Left ventricle myocardium inferior (tissue), 1 donor: ENCODE measurements at places on chromosomes 13 and 19. TPM values are rescaled to one million over a fixed set of nuclear protein-coding genes. Genes with fewer than 3 reads are reported as not detected.

DNA sequence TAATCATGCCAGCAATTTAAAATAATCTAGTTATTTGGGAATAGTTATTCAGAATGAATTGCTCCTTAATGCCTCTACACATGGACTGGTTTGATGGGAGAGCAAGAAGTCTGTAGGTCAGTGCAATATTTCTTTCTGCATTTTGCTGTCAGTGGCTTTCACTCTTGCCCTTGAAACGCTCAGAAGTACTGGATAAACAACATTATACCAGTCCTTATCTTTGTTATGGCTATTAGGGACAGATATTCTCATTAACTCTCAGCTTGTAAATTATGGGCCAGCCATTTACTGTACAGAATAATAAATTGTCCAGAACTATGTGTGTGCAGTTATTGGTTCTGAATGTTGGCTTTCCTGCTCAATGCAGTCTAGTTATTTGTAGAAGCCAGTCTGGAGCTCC, 224.4 kb downstream of the OXGR1 start:
- H3K27ac ChIP-seq, result no peak overlapping the region
- H3K36me3 ChIP-seq, result no peaks in the 10 kb centered on the region
- no peaks in the 10 kb centered on the region for H3K4me1 ChIP-seq
- H3K4me3 ChIP-seq, result no peak overlapping the region

- no peaks in the 10 kb centered on the region for H3K27me3 ChIP-seq
- DNase-seq, result no peak
- H3K27ac ChIP-seq, result no peak overlapping the region
- no peak overlapping the region for H3K4me3 ChIP-seq
- H3K4me1 ChIP-seq, result no peaks in the 10 kb centered on the region
Observed at GRCh38 chr13:23715762-23716235, 145.6 kb downstream of the TNFRSF19 start.

SOHLH2 gene
- total RNA-seq, result not detected

INAFM1 gene
- 12.2 TPM for total RNA-seq

DNA sequence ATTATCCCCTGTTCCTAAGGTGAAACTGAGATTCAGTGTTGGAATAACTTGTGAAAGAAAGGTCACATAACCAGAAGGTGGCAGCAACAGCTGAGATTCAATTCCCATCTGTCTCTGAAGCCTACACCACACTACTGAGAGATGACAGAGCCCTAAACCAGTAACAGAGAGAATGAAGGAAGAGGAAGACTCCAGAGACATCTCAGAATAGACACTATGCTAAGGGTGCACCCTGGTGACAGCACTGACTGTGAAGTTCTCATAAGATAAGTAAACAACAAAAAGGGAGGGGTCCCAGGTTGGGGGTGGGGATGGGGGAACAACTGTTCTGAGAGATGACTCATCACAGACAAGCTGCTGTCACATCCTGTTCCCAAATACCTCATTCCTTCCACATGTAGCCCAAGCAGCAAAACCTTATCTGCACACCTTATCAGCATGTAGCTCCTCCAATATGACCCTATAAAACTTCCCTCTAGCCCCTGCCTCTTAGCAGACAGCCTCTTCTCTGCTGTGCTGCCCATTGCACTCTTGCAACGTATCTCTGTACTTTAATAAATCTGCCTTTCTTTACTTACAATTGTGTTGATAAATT, 46.5 kb downstream of the UTP14C start:
- no peaks in the 10 kb centered on the region for H3K4me1 ChIP-seq
- DNase-seq, result no peak
- no peak overlapping the region for H3K4me3 ChIP-seq
- no peaks in the 10 kb centered on the region for H3K27me3 ChIP-seq

KATNAL1 gene
- 46.9 TPM for total RNA-seq

GPR12 gene
- 0.14 TPM for total RNA-seq

THSD1 gene
- 4.2 TPM for total RNA-seq

SULT2B1 gene
- total RNA-seq, result 0.33 TPM

GRCh38 chr13:60617991-60618733, 221.1 kb downstream of the TDRD3 start:
- H3K4me3 ChIP-seq, result no peak overlapping the region
- H3K27ac ChIP-seq, result no peak overlapping the region
- no peak for DNase-seq
- no peaks in the 10 kb centered on the region for H3K36me3 ChIP-seq

TJP3 gene
- total RNA-seq, result not detected

- no peak overlapping the region for H3K4me3 ChIP-seq
- H3K36me3 ChIP-seq, result no peaks in the 10 kb centered on the region
- peak overlapping the region; percentile 52 for H3K27ac ChIP-seq
- H3K4me1 ChIP-seq, result peaks cover 11% of the 10 kb centered on the region
- DNase-seq, result no peak
Observed at GRCh38 chr13:43728421-43728820, 58.4 kb downstream of the ENOX1 start.

DNA sequence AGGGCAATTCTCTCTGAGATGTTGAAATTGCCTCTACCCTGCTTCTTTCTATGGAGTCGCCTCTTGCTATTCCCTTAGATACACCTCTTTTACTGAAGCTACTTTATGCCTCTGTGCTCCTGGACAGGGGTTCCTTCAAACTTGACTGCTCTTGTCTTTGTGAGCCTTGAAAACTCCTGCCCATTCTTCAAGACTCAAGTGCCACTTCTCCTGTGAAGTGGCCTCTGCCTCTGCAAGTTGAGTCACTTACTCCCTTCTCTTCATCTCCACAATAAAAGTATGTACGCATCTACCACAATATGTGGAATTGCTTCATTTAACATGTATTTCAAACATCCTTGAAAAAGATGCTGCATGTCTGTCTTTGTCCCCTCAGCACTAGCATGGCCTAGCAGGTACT, 66.0 kb upstream of the TPP2 start:
- H3K4me3 ChIP-seq, result no peak overlapping the region
- no peaks in the 10 kb centered on the region for H3K27me3 ChIP-seq
- no peaks in the 10 kb centered on the region for H3K36me3 ChIP-seq

- H3K4me3 ChIP-seq, result no peak overlapping the region
- H3K27me3 ChIP-seq, result no peaks in the 10 kb centered on the region
- no peaks in the 10 kb centered on the region for H3K36me3 ChIP-seq
- peaks cover 98% of the 10 kb centered on the region for H3K4me1 ChIP-seq
Observed at GRCh38 chr13:110280985-110281688, 25.8 kb downstream of the COL4A1 start.

GRCh38 chr19:16380943-16381755, 56.5 kb downstream of the KLF2 start:
- no peaks in the 10 kb centered on the region for H3K27me3 ChIP-seq
- H3K36me3 ChIP-seq, result peaks cover 49% of the 10 kb centered on the region
- peak overlapping the region; percentile 91 for H3K27ac ChIP-seq
- H3K4me3 ChIP-seq, result peak overlapping the region; percentile 26

DNA sequence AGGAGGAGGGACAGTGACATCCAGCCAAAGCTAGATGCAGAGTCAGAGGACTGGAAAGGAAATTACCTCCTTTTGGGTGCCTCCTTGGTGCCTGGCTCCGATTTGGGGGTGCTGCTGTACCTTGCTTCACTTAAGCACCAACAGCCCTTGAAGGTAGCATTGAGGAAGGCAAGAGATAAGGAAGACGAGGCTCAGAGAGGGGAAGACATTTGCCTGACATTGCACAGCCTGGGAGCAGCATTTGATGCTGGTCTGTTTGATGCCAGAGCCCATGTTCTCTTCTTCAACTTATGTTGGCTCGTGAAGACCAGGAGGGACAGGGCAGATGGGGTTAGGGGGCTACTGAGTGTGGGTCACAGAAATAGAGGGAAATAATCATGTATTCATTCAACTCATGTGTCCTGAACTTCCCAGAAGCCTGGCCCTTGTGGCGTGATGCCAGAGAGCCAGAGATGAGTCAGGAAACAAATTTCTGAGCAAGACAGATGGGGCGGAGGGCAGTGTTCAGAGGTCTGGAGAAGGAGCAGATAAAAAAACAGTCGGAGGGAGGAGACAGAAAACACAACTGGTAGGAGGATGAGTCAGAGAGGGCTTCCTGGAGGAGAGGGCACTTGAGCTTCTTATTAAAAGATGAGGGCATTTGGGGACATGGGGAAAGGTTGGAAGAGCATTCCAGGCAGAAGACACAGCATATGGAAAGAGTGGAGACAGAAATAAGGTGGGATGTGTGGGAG, 3.0 kb upstream of the C19orf81 start:
- no peaks in the 10 kb centered on the region for H3K4me1 ChIP-seq
- H3K36me3 ChIP-seq, result no peaks in the 10 kb centered on the region
- no peak for DNase-seq

- peak; percentile 34 for DNase-seq
- peaks cover 77% of the 10 kb centered on the region for H3K27me3 ChIP-seq
- H3K27ac ChIP-seq, result no peak overlapping the region
- no peaks in the 10 kb centered on the region for H3K36me3 ChIP-seq
- H3K4me3 ChIP-seq, result peak overlapping the region; percentile 52
Observed at GRCh38 chr19:3801412-3802096, 15.4 kb upstream of the MATK start.

C13orf42 gene
- not detected for total RNA-seq

GRCh38 chr13:100581504-100581903, 7.1 kb downstream of the GGACT start:
- no peak overlapping the region for H3K4me3 ChIP-seq
- H3K27me3 ChIP-seq, result no peaks in the 10 kb centered on the region
- DNase-seq, result no peak
- H3K4me1 ChIP-seq, result no peaks in the 10 kb centered on the region

DNA sequence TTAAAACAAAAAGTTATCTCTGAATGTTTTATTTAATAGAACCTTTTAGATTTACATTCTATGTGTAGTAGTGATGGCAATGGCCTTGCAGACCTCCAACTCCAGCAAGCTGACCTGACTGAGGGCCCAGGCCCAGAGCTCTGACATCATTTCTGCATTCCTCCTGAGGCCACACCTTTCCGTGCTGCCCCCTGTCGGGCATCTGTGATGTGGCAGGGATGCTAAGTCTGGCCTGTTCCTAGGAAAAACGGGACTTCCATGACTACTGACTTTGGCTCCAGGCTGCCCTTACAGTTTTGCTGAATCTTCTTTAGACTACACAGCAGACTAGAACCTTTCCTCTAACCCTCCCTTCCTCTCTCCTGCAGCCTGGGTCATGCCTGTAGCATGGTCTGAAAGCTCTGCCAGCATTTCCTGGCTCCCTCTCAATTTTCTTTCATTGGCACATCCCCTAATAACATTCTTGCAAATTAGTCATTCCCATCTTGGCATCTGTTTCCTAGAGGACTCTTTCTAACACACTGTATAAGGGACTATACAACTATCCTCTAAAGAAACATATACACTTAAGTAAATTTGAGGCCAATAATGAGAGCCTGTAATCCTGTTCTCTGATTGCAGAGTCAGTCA, 249.1 kb downstream of the GPC5 start:
- no peaks in the 10 kb centered on the region for H3K4me1 ChIP-seq
- H3K36me3 ChIP-seq, result no peaks in the 10 kb centered on the region
- no peaks in the 10 kb centered on the region for H3K27me3 ChIP-seq
- no peak overlapping the region for H3K4me3 ChIP-seq
- H3K27ac ChIP-seq, result no peak overlapping the region

DNA sequence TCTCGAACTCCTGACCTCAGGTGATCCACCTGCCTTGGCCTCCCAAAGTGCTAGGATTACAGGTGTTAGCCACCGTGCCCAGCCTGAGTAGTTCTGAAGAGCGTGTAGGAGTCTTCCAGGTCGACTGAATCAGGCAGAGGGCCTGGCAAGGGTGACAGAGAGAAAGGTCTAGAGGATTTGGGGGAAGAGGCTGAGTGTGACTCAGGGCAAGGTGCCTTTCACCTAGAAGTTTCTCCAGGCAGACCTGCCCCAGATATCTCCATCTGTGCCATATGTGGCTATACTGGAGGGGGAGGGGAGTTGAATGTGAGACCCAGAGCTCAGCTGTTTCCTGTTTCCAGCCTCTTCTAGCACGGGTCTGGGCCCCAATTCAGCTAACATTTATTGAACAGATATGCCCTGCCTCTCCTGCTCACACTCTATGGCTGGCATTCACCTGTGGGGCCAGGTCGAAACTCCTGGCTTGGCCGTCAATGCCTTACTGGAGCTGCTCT, 1.3 kb downstream of the CCDC159 start:
- H3K27ac ChIP-seq, result no peak overlapping the region
- peaks cover 33% of the 10 kb centered on the region for H3K4me1 ChIP-seq
- H3K36me3 ChIP-seq, result peaks cover 3% of the 10 kb centered on the region
- no peak for DNase-seq

- no peaks in the 10 kb centered on the region for H3K4me1 ChIP-seq
- no peaks in the 10 kb centered on the region for H3K36me3 ChIP-seq
- H3K4me3 ChIP-seq, result no peak overlapping the region
- H3K27ac ChIP-seq, result no peak overlapping the region
Observed at GRCh38 chr19:15913384-15913783, 15.5 kb upstream of the CYP4F2 start.

DNA sequence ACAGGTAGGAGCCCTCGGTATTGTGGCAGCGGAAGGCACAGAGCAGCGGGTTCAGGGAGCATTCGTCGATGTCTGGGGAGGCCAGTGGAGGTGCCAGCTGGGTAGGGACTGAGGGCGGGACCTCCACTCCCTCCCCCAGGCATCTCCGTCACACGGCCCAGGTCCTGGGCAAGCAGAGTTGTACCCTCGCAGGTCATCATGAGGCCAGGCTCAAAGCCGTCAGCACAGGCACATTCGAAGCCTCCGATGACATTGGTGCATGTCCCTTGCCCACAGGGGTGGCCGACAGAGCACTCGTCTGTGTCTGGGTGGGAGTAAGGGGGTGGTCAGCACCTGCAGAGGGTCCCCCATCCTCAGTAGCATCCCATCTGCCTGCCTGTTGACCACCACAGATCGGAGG, 35.3 kb downstream of the CCL25 start:
- H3K4me1 ChIP-seq, result no peaks in the 10 kb centered on the region
- H3K27ac ChIP-seq, result no peak overlapping the region
- no peak for DNase-seq
- H3K27me3 ChIP-seq, result peaks cover 69% of the 10 kb centered on the region
- H3K36me3 ChIP-seq, result no peaks in the 10 kb centered on the region

GRCh38 chr19:13163609-13164342, 13.6 kb downstream of the IER2 start:
- peak overlapping the region; percentile 59 for H3K4me3 ChIP-seq
- H3K36me3 ChIP-seq, result no peaks in the 10 kb centered on the region
- peak overlapping the region; percentile 91 for H3K27ac ChIP-seq
- H3K27me3 ChIP-seq, result no peaks in the 10 kb centered on the region

DNA sequence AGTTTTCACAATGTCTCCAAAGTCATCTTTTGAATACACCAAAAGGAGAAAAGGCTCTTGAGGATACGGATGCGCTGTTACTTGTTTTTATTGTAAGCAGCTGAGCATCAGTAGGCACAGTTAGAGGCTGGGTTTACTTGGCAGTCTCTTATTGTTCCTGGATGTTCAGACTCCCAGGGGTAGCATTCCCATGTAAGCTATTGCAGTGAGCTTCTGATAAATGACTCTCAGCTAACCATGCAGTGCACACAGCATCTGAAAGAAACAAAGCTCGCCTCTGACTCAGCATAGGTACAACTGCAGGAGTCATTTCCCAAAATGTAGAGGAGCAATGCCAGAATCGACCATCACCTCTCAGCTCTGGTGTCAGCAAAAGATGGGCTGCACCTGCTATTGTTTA, 84.8 kb downstream of the DCT start:
- H3K27me3 ChIP-seq, result no peaks in the 10 kb centered on the region
- no peak overlapping the region for H3K4me3 ChIP-seq
- H3K36me3 ChIP-seq, result no peaks in the 10 kb centered on the region
- H3K4me1 ChIP-seq, result peaks cover 6% of the 10 kb centered on the region

GRCh38 chr19:11224429-11224828, 15.0 kb upstream of the ANGPTL8 start:
- no peak for DNase-seq
- no peak overlapping the region for H3K4me3 ChIP-seq
- peaks cover 81% of the 10 kb centered on the region for H3K36me3 ChIP-seq

MYO1F gene
- total RNA-seq, result 7.4 TPM

- H3K27ac ChIP-seq, result no peak overlapping the region
- no peak for DNase-seq
- no peaks in the 10 kb centered on the region for H3K36me3 ChIP-seq
- no peak overlapping the region for H3K4me3 ChIP-seq
- peaks cover 40% of the 10 kb centered on the region for H3K4me1 ChIP-seq
- H3K27me3 ChIP-seq, result no peaks in the 10 kb centered on the region
Observed at GRCh38 chr13:50450279-50450678, 393.2 kb downstream of the DLEU7 start.
